ENCODE measurements at places on chromosomes 7 and 10.

DNA sequence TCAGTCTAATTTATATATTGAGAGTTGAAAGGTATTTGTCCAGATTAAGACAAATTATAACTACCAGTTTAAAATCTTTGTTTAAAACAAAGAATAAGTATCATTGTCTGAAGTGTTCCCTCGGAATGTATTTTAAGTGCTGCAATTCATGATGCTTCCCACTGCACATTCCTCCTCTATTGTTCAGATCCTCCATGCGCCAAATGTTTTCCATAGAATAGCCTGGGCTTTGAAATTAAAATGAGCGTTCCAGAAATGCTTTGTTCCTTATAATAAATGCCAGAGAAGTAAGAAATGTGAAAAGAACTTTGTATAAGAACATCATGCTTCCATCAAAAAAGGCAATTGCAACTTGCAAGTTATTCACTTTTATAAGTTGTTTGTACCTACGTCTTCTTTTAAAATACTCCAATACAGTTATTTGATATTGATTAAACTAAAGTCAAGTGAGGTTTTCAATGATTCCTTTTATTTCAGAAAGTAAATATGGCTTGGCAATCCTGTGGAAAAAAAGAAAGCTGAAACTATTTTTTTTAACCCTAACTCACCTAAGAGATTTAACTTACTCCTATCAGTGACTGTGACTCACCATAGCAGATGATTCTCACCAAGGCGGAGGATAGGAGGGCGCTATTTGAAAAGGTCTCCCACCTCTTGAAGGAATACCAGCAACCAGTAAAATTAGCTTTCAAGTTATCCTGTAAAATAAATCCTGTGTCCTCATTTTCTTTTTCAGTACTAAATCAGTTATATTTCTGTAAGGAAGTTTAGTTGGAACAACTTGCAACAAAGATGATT lies 85.8 kb downstream of the CTNNA3 start:
- no peak for DNase-seq

DNA sequence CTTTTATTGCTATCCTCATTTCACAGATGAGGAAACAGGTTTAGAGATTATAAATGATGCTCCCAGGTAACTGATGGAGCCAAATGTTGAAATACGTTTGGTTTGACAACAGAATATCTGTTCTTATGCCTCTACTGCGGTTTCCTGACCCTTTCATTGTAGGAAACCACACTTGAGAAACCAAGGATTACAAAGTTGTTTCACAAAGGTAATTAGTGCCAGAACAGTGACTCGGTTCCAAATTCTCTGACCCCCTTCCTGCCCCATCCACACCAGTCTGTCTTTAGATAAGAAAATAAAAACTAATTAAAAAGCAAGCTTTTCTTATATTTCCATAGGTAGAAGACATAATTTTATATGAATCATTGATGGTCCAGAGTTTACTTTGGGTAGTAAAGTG lies 393.7 kb upstream of the MBL2 start:
- no peak for DNase-seq

DNA sequence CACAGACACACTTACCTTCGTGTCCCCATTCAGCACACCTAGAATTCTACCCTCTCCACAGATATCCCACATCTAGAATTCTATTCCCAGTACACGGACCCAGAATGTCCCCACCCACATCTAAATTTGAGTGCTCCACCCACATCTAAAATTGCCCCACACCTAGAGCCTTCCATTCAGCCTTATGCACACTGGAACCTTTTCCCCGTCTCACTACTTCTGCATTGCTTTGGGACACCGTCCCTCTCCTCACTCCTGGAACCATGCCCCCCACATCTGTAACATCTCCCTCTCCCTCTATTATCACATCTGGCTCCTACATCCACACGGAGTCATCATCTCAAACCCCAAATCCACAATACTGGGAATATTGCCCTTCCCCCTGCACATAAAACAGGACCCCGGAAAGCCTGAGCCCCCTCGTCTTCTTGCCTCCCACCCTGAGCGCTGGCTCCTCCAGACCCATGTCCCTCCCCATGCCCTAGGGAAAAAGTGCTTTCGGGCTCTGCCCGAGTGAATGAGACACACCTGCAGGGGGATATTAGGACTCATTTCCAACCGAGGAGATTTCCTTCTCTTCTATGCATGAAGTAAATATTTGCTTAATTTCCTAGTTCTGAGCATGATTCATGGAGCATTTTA lies 125.8 kb upstream of the UNC5B start:
- DNase-seq, result no peak

- no peak for DNase-seq
Measured at GRCh38 chr7:12881712-12882111, 194.3 kb downstream of the ARL4A start.

DNA sequence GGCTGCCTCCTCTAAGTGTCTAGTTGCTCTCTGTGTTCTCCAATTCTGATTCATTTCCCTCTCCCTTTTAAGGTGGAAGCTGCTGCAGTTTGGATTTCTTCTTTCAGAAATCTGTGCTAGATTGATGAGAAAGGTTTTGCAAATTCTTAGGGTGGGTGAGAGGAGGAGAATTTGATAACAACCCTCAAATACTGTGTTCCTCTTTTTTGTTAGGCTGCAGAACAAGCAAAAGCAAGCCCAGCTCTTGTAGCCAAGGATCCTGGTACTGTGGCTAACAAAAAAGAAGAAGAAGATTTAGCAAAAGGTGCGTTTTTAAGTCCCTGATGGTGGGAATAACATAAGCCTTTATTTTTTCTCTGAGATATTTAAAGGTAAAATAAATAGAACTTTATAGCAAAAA lies 49.1 kb downstream of the STAM start:
- no peak for DNase-seq

- DNase-seq, result no peak
Measured at GRCh38 chr10:43926875-43927406, 278.3 kb upstream of the ZNF32 start.

- no peak for DNase-seq
Measured at GRCh38 chr10:118827053-118827452, 72.3 kb upstream of the CACUL1 start.

DNA sequence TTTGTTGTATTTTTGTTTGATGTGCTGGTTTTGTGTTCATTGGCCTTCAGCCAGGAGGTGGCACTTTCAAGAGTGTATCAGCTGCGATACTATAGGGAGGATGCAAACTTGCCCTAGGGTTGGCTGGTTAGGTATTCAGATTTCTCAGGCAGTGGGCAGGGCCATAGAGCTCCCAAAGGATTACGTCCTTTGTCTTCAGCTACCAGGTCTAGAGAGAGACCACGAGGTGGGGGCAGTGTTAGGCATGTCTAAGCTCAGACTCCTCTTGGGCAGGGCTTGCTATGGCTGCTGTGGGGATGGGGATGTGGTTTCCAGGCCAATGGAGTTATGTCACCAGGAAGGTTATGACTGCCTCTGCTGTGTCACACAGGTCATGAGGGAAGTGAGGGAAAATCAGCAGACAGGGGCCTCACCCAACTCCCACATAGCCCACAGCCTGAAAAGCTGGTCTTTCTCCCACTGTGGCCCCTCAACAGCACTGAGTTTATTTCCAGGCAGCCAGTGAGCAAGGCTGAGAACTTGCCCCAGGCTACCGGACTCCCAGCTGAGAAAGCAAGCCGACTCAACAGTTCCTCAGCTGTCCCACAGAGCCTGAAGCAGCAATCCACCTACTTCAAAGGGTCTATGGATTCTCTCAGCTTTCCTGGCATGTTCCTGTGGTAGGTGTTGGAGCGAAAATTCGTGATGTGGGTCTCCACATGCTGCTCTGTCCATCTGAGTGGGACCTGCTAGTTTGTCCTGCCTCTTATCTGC lies 227.4 kb upstream of the COBL start:
- no peak for DNase-seq

- DNase-seq, result no peak
Measured at GRCh38 chr7:139762886-139763285, 14.9 kb downstream of the HIPK2 start.

DNA sequence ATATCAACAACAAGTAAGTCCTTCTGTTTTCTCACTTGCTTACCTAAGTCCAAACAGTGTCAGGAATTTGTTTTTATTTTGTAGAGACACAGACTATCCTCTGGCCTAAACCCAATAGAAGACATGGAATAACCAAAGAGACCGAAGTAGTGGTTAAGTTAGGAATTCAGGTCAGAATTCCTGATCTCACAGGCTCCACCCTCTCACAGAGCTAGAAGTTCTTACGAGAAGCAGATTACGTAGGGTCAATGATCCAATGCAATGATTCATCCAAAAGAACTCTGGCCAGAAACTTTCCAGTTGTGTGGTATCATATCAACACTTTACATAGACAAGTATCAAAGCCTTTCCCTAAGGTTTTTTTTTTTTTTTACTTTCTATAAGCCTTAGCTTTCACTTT lies 73.8 kb downstream of the IQUB start:
- DNase-seq, result no peak

- no peak for DNase-seq
Measured at GRCh38 chr10:110829721-110830410, 41.9 kb upstream of the PDCD4 start.

- DNase-seq, result no peak
Measured at GRCh38 chr10:118583611-118584010, 11.8 kb downstream of the PRLHR start.

DNA sequence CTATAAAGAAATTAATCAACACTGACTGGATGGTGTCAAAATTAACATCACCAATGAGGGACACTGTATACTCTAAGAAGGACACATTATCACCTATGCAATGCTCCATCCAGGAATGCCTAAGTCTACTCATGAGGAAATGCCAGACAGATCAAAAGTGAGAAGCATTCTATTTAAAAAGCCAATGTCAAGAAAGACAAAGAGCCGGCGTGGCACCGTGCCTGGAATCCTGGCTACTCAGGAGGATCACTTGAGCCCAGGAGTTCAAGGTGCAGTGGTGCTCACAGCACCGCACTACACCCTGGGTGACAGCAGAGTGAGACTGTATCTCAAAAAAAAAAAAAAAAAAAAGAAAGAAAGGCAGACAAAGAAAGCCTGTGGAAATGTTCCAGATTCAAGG lies 45.5 kb upstream of the ANAPC16 start:
- DNase-seq, result no peak

- no peak for DNase-seq
Measured at GRCh38 chr7:42886893-42887505, 24.9 kb downstream of the C7orf25 start.

DNA sequence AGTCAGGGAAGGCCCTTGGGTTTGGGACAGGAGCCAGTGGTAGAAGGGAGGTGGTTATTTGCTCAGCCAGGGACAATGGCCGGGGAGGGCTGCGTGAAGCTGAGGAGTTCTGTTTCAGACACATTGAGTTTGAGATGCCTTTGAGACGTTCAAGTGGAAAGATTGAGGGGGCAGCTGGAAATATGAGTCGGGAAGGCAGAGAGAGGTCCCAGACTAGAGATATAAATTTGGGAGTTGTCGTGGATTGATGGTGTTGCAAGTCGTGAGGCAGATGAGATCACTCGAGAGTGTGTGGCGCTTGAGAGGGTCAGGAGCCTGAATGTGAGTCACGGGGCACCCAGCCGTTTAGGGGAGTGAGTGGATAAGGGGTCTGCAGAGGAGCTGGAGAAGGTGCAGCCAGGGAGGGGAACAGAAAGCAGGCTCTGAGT lies 73.3 kb downstream of the ZMIZ1 start:
- no peak for DNase-seq

DNA sequence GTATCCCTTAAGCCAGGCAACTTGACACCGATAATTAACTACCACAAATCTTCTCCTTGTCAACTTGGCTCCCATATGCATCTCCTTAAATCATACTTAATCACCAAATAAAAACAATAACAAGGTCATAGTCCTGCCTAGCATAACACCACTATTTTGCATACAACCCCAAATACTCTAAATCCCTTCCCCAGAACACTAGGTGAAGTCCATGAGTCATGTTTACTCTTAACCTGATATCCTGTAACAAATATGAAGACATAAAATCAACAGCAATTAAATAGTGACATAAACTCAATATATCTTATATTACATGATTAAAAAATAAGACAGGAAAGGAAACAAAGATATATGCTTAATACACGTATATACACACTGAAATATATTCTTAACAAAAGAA lies 362.0 kb downstream of the ETV1 start:
- no peak for DNase-seq

GRCh38 chr7:45456747-45457524 lies 117.2 kb upstream of the ADCY1 start:
- DNase-seq, result no peak

- no peak for DNase-seq
Measured at GRCh38 chr10:1404323-1405260, 332.7 kb downstream of the ADARB2 start.

DNA sequence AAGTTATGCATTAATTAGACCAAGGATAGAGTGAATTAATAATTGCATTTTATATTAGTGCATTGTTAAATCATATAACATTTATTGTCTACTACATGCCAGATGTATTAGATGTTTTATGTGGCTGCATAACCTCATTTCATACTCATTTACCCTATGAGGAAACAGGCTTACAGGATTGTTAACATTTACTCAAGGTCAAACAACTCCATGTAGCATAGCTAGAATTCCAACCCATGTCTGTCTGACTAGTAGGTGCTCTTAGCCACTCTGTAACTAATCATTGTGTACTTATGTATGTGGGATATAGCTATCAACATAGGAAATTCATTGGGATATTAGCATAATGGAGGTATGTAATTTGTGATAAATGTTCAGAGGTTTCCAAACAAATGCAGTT lies 46.3 kb downstream of the PHYHIPL start:
- DNase-seq, result no peak

GRCh38 chr7:35658606-35659201 lies 36.2 kb downstream of the HERPUD2 start:
- no peak for DNase-seq

GRCh38 chr7:112377593-112377992 lies 72.7 kb upstream of the IFRD1 start:
- no peak for DNase-seq

- DNase-seq, result no peak
Measured at GRCh38 chr7:51471210-51471980, 154.8 kb upstream of the COBL start.

- no peak for DNase-seq
Measured at GRCh38 chr7:129006636-129007414, 48.1 kb downstream of the TNPO3 start.

DNA sequence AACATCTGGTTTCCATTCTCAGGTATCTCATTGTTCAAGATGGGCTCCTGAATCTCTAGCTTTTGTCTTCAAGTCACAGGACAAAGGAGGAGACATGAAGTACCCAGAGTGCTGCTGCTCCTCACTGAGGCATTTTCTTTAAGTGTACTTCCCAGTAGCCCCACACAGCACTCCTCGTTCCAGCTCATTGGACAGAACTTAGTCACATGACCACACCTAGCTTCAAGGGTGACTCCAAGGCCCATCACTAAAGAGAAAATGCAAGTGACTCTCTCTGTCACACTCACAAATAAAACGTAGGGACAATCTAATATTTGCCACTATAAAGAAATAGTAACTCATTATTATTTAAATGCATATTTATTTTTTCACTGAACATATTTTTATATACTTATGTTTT lies 58.3 kb upstream of the NEUROD6 start:
- no peak for DNase-seq

- no peak for DNase-seq
Measured at GRCh38 chr7:100356416-100357068, 1.4 kb upstream of the PILRB start.

- DNase-seq, result peak; percentile 16
Measured at GRCh38 chr10:105950410-105950809, 1214.1 kb downstream of the SORCS1 start.
